ENCODE measurements at places on chromosomes 7 and 10. TPM values are rescaled to one million over a fixed set of nuclear protein-coding genes. Genes with fewer than 3 reads are reported as not detected.

The MYH16 gene
- 0.53 TPM for total RNA-seq

The NUTM2E gene
- 0.07 TPM for total RNA-seq

The IFIT1B gene
- not detected for total RNA-seq

The MEIG1 gene
- total RNA-seq: not detected

The CLDN3 gene
- 0.07 TPM for total RNA-seq

The GATA3 gene
- total RNA-seq: 0.25 TPM

The CYP3A7 gene
- not detected for total RNA-seq

The ACHE gene
- 0.81 TPM for total RNA-seq

The FMC1 gene
- 6.7 TPM for total RNA-seq

The HKDC1 gene
- total RNA-seq: not detected

The GPRIN2 gene
- not detected for total RNA-seq

GRCh38 chr10:102102421-102102820 lies 17.7 kb downstream of the LDB1 start:
- DNase-seq: no peak

DNA sequence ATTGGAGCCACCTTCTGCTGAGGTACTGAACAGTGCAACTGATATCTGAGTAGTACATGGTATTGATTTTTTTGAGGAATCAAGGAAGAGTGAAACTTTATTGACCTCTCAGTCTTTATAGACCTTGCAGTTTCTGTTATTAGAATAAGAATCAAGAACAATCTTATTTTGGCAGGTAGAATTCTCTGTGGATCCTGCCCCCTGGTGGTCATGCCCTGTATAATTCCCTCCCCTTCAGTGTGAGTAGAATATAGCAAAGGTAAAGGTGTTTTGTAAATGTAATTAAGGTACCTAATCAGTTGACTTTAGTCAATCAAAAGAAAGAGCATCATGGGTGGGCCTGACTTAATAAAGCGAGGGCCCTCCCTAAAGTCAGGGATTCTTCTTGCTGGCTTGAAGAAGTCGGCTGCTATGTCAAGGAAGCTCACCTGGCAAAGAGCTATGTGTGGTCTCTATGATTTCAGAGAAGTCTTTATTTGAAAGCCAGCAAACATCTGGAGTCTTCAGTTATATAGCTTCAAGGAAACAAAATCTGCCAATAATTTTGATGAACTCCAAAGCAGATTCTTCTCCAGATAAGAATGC lies 142.8 kb downstream of the LSM5 start:
- no peak for DNase-seq

GRCh38 chr10:100519311-100520051 lies at the start of gene SEC31B:
Gene SEC31B (minus strand): TSS chr10:100519861. CDS start chr10:100516952, 2,909 bp downstream.
- no peak for DNase-seq

DNA sequence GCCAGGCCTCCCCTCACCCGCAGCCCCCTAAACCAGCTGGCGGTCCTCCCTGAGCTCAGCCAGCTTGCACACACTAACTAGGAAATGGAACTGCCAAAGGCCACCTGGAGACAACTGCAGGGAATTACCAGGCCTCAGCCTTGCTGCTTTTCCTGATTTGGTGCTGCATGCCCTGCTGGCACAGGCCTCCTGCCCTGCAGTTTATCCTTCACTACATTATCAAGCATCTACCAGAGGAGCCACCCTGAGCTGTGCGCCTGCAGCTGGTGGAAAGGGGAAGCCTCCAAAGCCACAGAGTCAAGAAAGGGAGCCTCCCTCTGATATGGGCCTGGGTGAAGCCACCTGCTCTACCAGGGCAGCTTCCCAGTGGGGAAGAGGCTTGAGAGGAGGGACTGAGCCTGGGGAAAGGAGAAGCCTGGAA lies 139.8 kb downstream of the GRID1 start:
- no peak for DNase-seq

DNA sequence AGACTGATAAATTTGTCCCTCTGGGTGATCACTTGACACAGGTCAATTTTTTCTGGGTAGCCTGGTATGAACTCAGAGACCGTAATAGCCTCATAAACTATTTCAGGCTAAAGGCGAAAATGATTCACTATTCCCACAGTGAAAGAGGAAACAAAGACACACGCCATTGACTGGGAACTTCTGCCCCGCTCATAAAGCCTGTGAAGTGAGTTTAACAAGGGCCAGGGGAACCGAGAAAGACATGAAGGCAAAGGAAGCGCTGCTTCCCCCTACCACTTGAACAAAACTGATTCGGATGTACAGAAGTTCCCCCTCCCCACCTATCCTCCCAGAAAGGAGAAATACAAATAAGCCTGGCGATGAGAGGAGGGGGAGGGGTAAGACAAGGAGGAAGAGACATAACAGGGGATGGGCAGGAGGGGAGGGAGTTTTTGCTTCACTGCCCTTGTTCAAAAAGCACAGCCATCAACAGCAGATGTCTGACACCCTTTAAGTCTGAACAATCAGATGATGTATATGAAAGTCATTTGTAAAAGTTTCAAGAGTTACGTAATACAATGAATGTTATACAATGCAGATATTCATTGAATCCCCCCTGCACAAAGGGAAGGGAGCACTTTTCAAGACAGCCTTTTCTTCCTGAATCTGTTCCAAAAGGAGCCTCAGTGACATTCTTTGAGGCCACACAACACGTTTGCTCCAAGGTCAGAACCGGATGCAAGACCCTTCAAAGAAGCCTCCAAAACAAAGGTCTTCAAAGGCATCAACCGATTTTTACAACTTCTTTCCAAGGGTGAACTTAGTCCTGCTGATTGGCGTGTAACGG lies 734 bp downstream of the ABCB4 start:
- DNase-seq: no peak

- no peak for DNase-seq
Observed at GRCh38 chr10:110813743-110814472, 57.8 kb upstream of the PDCD4 start.

DNA sequence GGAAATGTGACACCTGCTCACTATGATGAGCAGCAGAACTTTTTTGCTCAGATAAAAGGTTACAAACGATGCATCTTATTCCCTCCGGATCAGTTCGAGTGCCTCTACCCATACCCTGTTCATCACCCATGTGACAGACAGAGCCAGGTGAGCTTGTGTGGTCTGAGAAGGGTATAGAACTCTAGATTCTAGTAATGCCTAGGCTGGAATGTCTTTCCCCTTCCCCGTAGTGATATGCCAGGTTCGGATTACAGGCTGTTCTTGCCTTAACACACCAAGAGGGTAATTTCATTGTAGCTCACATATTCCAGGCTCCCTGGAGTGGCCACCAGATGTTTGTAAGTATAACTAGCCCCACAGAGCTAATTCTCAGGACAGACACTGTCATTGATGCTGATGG lies 9.2 kb downstream of the HIF1AN start:
- no peak for DNase-seq

DNA sequence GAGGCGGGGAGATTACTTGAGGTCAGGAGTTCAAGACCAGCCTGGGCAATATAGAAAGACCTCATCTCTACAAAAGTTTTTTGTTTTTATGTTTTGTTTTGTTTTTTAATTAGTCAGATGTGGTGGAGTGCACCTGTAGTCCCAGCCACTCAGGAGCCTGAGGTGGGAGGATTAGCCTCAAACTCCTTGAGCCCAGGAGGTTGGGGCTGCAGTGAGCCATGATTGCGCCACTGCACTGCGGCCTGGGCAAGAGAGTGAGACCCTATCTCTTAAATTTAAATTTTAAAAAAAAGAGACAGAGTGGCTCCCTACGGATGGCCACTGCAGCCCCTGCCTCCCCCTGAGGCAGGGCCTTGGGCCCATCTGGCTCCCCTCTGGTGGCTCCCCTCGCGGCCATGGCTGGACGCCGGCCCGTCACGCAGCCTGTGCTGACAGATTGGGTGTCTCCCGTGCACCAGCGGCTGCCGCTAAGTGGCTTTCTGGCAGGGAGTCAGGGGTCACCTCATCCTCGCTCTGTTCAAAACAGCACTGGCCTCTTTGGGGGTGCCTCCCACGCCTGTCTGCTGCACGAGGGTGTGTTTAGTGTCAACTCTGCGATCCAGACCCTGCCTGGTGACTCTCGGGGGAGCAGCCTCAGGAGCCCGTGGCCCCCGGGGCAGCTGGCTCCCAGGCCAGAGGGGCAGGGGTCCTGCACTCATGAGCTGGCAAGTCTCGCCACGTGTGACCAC lies 44.4 kb upstream of the ELN start:
- DNase-seq: no peak

DNA sequence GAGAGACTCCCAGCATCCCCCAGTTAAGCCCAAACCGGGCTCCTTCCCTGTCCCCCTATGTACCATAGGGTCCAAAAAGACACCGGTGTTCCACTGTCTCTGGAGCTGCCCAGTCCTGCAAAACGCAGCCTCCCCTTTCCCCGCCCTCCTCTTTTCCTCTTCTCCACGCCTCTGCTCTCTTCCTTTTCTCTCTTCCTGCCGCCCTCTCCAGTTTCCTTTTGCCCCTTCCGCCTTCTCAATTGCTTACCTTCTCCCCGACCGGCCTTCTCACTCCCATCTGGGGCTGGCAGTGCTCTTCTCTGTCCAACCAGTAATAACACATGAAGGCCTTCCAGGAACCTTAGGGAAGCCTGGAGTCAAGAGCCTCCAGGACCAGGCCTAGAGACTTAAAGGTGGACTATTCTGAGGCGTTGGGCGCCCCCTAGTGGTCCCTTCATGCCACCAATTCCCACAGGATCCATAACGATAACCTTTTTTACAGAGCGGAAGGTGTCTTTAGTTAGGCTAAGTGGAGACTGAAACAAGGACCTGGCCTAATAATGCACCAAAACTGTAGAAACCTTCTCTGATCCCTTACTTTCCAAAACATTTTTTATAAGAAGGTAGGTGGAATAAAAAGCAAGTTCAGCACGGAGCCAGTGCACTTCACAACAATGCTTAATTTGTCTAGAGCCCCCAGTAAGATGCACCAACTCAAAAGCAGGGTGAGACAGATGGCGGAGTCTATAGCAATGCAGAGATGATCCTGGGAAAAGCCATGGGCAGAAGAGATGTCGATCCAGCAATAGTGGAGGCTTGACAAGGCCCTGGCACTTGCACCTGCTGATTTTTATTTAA lies 27.2 kb upstream of the MSRB2 start:
- DNase-seq: peak; percentile 52

DNA sequence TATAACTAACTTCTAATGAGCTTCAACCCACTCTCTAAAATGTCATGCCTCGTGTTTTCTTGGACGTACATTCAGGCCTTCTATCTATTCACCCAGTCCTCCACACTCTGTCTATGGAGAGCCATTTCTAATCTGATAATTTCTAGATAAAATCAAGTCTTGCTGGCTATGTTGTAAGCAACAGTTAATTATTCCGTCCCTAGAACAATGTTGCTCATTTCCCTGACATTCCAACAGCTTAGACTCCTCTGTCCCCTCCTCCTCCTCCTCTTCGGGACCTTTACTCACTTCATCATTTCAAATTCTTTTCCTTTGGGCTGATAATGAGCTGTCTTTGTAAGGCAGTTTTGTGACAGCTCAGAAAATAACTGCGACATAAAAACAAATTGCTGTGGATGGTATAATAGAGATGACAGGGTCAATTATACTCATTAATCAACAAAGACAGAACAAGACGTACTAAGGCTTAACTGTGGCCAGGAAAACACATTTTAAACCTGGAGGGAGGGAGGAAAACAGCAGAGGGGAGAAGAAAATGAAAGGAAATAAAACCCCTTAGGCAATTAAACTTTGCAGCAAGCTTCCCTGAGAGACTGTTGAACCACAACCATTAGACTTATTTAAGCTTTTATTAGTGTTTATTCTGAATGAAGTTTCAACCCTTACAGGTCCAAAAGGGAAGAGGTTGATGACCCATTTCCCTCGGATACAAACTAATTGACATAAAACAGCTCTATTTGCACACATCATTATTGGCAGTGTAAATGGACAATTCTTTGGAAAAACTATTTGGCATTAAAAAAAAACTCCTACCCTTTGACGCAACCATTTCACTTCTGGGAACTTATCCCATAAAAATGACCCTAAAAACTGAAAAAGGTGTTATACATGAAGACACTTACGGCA lies 179.1 kb downstream of the SFMBT2 start:
- no peak for DNase-seq

DNA sequence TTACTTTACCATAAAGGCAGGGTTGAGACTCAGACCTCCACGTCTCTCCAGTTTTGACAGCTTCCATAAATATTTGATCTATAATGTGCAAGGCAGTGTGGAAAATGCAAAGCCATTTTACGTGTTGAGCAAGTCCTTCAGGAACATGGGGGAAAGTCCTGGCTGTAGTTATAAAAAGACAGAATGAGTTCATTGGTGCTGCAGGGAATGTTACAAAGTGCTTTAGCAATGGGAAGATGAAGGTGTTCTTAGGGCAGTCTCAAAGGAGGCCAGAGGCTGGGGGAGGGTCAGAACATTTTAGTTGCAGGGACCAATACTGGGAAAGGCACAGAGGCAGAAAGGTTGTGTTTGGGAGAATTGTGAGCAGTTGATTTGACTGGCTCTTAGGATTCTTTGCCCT lies 27.9 kb downstream of the CNNM2 start:
- no peak for DNase-seq

DNA sequence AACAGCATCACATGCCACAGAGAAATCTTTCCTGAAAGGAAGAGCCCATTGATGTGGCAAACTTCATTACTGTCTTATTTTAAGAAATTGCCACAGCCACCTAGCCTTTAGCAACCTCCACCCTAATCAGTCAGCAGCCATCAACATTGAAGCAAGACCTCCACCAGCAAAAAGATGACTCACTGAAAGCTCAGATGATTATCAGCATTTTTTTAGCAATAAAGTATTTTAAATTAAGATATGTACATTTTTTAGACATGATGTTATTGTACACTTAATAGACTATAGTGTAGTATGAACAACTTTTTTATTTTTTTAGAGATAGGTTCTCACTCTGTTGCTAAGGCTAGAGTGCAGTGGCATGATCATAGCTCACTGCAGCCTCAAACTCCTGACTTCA lies 14.8 kb downstream of the STEAP1B start:
- DNase-seq: no peak

DNA sequence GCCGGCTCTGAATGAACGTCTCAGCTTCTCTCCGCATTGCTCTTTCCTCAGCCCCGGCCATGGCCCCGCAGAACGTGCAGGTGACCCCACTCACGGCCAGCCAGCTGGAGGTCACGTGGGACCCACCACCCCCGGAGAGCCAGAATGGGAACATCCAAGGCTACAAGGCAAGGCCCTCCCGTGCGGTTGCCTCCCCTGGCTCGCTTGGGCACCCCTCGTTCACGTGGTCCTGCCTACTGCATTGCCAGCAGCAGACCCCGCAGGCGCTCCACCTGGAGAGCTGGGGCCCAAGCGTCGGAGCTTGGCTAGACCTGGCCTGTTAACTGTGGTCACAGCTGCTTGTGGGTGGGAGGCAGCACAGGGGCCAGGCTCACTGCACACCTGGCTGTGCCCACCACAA lies 476.3 kb upstream of the FOXK1 start:
- no peak for DNase-seq

GRCh38 chr7:21443149-21443841 lies 15.4 kb downstream of the SP4 start:
- DNase-seq: no peak

Data from pulmonary artery endothelial cell (primary cell).